ENCODE measurements at places on chromosomes 12 and 14.

GRCh38 chr12:93855261-93855660, 178.1 kb downstream of the CRADD start:
- no peak for DNase-seq

GRCh38 chr14:89493406-89493805, 76.4 kb upstream of the FOXN3 start:
- no peak for DNase-seq

DNA sequence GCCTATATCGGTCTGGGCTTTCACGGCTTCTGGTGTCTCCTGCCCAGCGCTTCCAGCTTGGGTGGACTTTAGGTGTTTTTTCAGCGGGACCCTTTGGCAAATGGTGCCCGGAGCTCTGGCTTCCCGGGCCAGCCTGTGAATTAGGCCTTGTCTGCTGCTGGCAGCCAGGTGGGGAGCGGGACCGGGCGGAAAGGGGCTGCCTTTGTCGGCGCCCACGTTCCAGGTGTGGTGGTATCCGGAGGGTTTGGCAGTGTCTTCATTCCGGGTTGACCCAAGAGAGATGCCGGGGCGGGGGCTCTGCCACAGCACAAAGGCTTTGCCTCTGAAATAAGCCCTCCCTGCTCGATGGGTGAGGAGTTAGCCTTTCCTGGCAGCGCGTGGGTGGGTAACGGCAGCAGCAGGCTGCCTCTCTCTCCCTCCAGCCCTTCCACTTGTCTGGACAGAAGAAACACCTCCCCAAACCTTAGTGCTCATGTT, 9.5 kb downstream of the RFLNA start:
- no peak for DNase-seq

DNA sequence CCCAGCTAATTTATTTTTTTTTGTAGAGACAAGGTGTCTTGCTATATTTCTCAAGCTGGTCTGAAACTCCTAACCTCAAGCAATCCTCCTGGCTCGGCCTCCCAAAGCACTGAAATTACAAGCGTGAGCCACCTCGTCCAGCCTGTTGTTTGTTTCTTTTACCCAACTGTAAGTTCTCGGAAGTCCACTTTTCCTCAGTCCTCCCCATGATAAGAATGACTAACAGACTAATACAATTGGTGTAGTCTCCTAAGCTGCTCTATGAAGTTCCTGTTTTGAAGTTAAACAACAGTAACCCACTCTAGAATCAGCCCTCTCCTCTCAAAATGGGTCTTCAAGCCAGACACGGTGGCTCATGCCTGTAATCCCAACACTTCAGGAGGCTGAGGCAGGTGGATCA, 36.5 kb downstream of the HIGD1C start:
- DNase-seq = no peak

DNA sequence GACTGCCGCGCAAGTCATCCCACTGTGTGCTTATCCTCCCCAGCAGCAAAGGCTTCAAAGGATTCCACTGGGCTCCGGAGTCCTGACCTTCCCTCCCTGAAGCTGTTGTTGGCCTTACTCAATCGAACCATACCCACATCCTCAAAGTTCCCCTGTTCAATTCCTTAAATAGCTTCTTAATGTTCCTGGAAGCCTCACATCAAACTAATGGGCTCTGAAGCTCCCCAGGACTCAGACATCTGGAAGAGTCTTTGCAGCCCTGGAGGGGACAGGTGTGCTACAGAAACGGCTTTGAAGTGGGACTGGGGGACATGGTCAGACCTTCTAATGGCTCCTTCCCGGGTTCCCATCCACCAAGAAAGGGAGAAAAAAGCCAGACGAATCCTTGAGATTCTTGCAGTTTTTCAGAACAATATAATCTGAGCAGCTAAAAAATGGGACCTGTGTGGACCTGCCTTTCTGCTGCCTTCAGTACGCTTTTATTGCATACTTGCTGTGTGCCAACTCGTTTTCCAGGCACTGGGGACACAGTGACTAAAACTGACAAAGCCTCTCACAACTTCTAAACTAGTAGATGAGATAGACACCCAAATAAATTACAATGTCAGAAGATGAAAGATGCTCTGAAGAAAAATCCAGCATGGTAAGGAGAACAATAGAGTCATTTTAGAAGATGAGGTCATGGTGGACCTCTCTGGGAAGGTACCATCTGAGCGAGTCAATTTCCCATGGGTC, 204.5 kb downstream of the MON2 start:
- DNase-seq = no peak

GRCh38 chr12:50110127-50110761, 1.8 kb upstream of the COX14 start:
- peak; percentile 21 for DNase-seq

GRCh38 chr12:30754383-30754749, 385 bp downstream of the CAPRIN2 start:
- no peak for DNase-seq

GRCh38 chr12:111798182-111798581, 31.4 kb downstream of the ALDH2 start:
- DNase-seq = no peak

- no peak for DNase-seq
These were observed 201.2 kb downstream of the ANO4 start for GRCh38 chr12:100995771-100996170.

- DNase-seq = no peak
These were observed 5.4 kb upstream of the RIC8B start for GRCh38 chr12:106769078-106769477.

- DNase-seq = no peak
These were observed 62.3 kb downstream of the PRKD1 start for GRCh38 chr14:29865299-29865698.

DNA sequence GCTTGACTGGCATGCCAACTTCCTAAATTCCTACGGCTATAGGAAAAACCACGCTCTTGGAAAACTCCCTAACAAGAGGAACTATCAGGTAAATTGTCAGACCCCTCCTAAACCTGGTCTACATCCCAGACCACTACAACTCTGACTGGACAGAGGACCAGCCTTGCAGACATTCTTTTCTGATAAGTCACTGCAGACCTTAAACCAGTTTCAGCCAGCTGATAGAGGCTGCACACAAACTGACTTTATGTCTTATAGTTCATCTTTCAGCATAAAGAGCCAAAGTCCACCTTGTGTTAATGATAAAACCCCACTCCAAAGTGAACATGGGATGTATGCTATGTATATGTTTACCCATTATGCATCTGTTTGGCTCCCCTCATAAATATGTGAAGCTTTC, 166.6 kb downstream of the KTN1 start:
- DNase-seq = no peak

DNA sequence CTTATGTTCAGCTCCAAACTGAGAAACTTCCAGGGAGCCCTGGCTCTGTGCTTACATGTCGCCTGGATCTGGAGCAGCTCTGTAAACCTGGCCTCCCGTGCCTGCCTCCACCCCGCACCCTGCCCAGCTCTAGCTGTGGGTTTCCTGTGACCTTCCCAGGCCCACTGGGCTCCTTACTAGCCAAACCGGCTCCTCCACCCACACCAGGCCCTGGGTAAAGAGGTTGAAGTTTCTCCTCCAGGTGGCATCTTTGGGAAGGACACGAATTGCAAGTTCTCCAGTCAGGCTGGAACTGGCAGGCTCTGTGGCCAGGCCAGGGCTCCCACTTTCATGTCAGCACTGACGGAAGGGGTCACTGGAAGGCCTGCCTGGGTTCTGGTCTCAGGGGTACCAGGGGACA, 60.9 kb upstream of the ZFP36L1 start:
- no peak for DNase-seq

DNA sequence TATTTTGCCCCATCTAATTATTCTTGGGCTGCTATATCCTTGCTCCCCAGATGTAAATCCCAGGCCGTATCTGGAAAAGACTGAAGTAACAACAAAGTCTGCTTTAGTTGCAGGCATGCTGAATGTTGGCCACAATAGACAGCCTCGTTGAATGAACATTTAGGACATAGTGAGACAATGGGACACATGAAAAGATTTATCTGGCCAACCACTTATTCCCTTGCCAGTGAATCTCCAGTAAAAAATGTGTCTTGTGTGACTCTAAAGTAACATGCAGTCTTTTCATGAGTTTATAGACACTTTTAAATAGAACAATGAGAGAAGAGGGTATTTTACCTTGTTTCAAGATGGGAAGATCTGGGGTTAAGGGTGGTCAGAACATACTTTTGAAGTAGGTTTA, 60.2 kb upstream of the STXBP6 start:
- no peak for DNase-seq

- DNase-seq = no peak
These were observed 19.1 kb downstream of the PGAM5 start for GRCh38 chr12:132729541-132730320.

GRCh38 chr12:16329594-16329993, 17.9 kb upstream of the MGST1 start:
- no peak for DNase-seq

- DNase-seq = no peak
These were observed 103.1 kb downstream of the RFLNA start for GRCh38 chr12:124397807-124398577.

DNA sequence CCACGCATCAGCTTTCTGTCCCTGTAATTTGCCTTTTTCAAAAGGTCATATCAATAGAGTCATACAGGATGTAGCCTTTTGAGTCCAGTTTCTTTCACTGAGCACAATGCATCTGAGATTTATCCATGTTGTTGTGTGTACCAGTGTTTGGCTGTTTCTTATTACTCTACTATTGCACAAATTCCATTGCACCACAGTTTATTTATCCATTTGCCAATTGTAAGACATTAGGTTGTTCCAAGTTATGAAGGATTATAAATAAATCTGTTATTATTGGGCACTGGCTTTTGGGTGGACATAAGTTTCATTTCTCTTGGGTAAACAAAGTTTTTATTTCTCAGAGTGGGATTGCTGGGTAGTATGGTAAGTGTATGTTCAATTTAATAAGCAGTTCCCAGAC, 68.3 kb upstream of the TBPL2 start:
- no peak for DNase-seq

DNA sequence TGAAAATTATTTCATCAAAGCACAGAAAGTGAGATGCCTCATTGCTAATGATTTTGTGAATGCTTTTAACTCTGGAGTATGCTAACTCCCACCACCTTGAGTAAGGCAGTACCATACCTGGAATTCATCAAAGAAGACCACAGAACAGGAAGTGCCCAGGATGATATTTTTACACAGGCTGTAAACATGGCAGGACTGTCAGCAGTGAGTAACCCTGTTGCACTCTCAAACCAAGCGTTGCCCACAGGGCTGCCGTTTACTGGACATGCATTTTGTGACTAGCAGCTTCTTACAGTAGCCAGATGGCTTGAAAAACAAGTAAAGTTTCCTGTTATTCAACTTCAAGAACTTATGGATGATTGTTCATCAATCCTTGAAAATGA, 42.4 kb downstream of the RALGAPA1 start:
- no peak for DNase-seq

DNA sequence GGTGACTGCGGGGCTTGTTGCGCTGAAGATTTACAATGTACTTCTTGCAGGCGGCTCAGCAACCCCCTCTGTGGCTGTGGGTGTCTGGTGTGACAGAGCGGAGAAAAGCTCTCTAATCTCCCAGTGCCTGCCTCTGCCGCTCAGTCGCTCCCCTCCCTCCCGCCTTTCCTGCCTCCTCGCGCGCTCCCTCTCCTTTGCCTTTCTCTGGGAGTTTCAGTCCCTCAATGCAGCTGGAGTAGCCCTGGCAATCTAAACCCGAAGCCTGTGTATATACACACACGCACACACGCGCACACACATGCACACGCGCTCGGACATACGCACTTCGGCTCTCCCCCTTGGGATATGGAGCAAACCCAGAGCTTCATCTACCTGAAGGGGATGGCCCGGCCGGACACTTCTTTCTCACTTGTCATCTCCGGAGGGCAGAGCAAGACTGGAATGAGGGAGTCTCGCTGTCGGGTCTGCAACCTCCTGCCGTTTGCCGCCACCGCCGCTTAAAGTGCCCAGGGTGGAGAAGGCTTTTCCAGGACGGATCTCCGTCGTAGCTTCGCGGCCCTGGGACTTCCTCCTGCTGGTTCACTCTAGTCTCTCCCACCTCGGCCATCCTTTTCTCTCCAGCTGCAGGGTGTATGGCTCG, 599 bp upstream of the TRHDE start:
- no peak for DNase-seq

All from memory B cell (primary cell).